Choroid plexus epithelial cell (primary cell): ENCODE measurements at places on chromosomes 2 and 18.

GRCh38 chr18:37639846-37640245 is 74.2 kb upstream of the CELF4 start:
- DNase-seq = no peak

DNA sequence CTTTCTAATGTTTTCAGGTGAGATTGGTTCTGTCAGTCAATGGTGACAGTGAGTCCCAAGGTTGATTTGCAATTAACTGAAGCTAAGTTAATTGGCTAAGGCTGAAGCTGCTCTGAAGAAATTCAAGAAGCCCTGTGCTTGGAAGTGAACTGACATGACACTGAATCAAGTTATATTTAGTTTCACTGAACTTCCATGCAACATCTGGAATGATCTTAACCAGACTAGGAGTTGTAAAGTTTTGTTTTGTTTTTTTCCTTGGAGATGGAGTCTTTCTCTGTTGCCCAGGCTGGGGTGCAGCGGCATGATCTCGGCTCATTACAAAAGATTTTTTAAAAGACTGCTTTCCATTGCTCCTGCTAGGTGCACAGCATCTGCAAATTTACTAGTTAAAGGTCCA is 11.4 kb downstream of the SERPINB5 start:
- DNase-seq = no peak

DNA sequence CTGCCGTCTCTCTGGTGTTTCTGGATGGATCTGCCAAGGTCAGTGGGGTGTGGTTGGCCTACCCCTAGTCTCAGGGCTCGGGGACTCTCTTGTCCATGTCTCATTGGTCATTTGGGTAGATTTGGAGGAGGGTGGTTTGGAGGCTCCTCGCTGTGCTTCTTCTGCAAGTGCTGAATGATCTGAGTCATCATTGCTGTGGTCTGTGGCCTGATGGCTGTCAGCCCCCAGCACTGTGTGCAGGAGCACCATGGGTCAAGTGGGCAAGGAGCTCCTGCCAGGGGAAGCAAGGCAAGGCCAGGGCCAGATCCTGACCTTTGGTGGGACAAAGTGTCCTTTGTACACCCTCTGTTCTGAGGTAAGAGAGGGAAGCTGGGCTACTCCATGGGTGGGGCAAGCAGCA is 221.8 kb downstream of the FHOD3 start:
- DNase-seq = peak; percentile 11

DNA sequence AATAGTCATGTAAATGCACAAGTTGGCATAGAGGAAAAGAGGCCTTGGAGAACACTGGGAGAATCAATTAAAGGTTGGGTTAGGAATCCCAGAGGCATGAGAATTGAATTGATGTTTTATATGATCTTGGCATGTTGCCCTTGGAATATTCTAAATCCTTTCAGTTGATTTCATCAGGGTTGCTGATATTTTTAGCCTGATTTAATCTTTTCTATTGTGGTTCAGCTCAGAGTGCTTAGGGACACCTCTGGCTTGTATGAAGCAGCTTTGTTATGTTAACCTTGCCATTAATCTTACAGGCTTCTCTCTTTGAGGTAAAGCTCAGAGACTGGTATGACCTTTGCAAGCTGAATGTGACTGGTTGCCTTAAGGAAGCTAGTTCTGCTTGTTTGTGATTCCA is 64.4 kb upstream of the LYPD6B start:
- DNase-seq = no peak

- DNase-seq = peak; percentile 2
Measured at GRCh38 chr2:214574084-214574781, 163.4 kb downstream of the VWC2L start.

DNA sequence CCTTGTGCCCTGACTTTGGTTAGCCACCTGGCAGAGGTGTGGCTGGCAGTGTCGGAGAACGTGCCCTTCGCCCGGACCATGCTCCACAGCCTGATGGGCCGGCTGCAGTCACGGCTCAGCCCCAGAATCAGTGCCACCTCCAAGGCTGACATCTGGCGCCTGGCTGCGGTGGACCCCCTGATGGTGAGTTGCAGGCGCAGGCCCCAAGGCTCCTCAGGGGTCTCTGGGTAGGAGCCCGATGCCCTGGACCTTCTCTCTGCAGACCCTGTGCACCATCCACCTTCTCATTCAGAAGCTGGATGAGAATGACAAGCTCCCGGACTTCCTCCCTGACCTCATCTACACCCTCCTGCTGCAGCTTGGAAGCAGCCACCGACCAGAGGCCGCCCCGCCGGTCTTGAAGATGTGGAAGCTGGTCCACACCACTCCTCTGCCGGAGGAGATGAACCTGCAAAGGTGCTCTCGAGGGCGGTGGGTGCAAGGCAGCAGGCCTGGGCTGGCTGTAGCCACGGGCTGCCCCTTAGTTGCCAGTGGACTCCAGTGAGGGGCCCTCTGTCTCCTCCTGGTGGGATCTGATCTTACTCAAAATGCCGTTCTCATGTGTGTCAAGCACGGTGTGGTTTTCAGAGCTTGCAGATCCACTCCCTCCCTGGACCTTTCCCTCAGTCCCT is 32.1 kb downstream of the HJURP start:
- no peak for DNase-seq

DNA sequence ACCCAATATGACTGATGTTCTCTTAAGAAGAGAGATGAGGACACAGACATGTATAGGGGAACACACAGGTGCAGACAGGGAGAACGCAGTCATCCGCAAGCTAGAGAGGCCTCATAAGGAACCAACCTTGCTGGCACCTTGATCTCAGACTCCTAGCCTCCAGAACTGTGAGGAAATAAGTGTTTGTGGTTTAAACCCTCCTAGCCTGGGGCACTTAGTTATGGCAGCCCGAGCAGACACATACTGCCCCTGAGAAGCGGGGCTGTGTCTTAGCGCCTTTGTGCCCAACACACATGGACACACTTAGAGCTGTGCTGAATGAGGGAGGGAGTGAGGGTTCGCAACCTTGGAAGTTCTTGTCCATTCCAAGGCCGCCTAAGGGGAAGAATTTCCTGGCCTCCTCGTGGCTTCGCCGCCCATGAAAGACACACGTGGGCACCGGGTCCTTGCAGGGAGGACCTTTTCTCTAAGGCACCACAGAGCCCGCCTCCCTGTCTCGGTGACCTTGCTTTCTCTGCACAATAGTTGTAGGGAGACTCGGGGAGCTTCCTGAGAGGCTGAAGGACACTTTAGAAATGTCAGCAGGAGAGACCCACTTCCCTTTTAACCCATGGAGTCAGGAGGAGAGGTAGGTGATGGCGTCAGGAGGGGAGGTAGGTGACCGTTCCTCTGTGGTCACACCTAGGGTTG is 224.5 kb upstream of the HDAC4 start:
- no peak for DNase-seq

- DNase-seq = no peak
Measured at GRCh38 chr2:231374771-231375170, 20.7 kb upstream of the B3GNT7 start.

DNA sequence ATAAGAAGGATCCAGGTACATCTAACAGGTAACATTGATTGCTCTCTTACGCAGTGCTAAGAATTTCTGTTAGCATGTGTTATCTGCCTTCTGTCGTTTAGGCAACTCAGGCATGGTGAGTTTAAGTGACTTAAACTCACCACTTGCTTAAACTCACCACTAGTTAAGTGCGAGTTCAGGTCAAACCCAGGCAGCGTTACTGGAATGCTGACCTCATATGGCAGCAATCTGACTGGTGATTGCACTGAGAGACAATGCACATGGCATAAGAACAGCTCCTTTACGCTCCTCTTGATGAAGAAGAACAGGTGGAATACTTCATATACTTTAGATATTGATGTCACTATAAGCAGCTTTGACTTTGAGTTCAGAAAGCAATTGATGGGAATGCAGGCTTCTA is 954.1 kb downstream of the SOCS6 start:
- no peak for DNase-seq

- DNase-seq = peak; percentile 10
Measured at GRCh38 chr2:95315801-95316411, 18.8 kb downstream of the KCNIP3 start.

- no peak for DNase-seq
Measured at GRCh38 chr2:12062053-12062395, 315.6 kb downstream of the LPIN1 start.

DNA sequence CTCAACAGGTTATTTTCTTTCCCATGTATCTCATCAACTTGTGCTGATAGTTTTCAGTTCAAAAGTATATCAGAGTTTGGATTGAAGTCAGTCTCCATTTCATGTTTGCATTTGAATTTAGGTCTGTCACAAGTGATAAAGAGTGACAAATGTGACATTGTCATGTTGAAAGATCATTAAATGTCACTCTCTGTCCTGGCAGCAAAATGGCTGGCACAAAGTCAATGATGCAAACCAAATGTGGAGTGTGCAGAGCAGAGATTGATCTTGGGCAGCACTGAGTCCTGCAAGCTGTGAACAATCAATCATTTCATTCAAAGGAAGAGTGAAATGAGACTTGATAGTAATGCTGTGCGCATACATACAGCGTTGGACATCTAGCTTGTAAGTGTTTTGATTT is 421.8 kb upstream of the CDH7 start:
- no peak for DNase-seq

DNA sequence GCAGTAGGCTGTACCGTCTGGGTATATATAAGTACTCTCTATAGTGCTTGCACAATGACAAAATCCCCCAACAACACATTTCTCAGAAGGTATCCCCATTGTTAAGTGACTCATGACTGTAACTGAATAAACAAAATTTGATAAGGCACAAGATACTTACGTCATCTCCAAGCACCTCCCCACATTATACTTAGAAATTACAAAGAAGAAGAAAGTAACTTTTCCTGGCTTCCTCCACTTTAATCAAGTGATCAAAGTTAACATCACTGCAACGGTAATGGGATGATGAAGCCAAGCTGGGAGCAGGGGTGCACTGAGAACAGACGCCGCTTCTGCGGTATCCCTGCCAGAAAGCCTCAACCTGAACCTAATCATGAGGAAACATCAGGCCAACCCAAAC is 9.7 kb downstream of the TNS1 start:
- peak; percentile 77 for DNase-seq

GRCh38 chr2:235698028-235698427 is 204.2 kb downstream of the AGAP1 start:
- peak; percentile 14 for DNase-seq

- DNase-seq = peak; percentile 55
Measured at GRCh38 chr18:55706898-55707297, 118.9 kb upstream of the TCF4 start.

- DNase-seq = no peak
Measured at GRCh38 chr2:63225964-63226686, 175.5 kb downstream of the OTX1 start.

- DNase-seq = peak; percentile 63
Measured at GRCh38 chr2:216339456-216340279, 32.6 kb downstream of the MARCHF4 start.

DNA sequence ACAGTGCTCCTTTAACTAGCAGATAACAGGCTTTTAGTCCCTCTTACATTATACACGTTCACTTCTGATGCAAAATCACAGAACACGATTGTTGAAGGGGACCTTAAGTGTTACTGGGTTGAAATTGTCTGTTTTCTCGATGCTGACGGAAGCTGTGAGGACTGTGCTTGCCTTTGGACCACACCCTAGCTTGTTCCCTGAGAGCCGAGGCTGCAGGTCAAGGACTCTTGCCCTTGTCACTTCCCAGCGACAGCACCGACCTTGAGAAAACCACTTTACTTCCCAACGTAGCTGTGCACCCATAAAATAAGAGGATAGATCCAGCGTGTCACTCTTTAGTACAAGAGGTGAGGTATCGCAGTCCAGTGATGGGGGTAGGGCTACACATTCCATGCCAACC is 701.0 kb downstream of the DCDC2C start:
- DNase-seq = no peak

DNA sequence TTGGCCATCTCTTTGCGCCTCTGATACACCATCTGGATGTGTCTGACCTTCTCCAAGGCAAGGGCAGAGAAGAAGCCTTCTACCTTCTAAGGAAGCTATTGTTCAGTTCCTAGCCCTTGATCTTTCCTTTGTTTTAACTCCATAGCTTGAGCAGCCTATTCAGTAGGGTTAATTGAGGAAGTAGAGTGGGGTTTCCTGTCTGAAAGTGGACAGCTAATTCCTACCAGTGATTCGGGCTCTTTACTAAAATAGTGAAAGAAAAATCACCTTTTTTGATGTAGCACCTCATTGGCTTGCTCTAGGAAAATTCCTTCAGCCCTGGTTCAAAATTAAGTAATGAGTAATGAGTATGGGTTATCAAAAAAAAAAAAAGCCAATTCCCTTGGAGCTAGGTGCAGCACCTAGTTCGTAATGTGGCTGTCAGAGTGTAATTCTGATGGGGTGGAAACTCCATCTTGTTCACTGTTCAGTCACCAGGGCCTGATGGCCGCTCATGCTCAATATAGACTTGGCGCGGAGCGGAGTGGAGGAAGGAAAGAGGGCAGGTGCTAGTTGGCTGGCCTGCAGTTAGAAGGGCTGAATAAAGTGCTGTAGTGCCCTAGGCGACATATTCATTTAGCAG is 2.9 kb upstream of the MGAT5 start:
- DNase-seq = no peak

- DNase-seq = no peak
Measured at GRCh38 chr18:76846217-76846616, 23.9 kb downstream of the ZNF236 start.

DNA sequence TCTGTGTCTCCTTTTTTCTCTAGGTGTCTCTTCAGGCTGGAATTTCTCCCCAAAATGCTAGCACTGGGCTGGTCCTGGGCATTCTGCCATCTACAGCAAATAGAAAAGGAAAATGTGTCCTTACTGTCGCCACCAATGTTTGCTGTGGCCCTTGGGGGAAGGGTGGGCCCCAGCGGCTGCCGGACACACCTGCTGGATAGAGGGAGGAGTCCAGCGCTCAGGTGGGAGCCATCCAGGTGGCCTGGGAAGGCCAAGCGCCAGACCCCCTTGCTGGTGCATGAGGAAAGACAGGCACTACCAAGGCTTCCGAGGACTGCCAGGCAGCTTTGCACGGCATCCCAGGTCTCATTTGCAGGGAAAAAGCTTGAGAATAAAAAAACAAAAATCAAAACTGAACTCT is 147.7 kb upstream of the GATA6 start:
- no peak for DNase-seq

GRCh38 chr2:8571792-8572499 is 109.9 kb upstream of the ID2 start:
- no peak for DNase-seq

- no peak for DNase-seq
Measured at GRCh38 chr2:78024996-78025395, 502.8 kb upstream of the LRRTM4 start.

DNA sequence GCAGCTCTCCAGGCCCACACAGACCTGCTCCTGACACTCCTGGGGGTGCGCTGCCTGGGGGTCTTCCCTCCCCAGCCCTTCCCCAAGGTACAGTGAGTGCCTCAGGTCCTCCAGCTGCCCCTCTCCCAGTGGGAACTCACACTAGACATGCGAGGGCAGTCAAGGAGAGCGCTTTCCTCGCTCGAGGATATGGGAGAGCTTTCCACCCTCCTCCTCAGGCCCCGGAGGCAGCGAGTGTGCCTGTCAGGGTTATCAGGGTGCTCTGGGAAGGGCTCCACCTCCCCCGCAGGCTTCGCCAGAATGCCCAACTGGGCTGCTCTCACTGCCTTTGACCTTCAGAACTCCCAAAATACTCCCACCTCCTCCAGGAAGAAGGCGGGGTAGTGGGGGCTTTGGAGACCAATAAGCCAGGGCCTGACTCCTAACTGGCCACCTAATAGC is 85.7 kb upstream of the LAPTM4A start:
- no peak for DNase-seq
